ENCODE measurements at places on chromosomes 1 and 21.

GRCh38 chr1:239913141-239913585 is 178.5 kb upstream of the FMN2 start:
- no peak for DNase-seq

- DNase-seq = no peak
These were observed 34.6 kb upstream of the GRIK3 start for GRCh38 chr1:37068897-37069296.

DNA sequence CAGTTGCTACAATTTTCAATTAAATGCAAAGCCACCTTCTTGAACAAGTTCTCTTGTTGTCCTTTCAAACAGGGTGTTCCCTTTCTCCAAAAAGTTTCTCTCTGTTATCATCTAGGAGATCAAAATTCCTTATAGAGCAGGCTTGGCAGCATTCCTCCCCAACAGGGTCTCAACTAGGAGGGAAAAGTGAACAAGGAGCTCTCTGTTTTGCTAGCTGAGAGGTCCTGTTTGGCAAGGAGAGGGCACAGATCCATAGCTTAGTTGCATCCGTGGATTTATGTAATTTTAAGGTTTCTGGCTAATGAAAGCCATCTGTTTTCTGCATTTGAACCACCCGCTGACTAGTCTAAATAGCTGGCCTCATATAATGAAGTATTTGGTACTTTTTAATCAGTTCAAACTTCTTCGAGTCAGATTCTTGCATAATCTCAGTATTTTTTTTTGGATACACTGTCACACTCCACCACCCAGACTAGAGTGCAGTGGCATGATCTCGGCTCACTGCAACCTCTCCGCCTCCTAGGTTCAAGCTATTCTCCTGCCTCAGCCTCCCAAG is 54.0 kb downstream of the APP start:
- no peak for DNase-seq

GRCh38 chr1:229887043-229887822 is 179.8 kb upstream of the GALNT2 start:
- DNase-seq = peak; percentile 50

- DNase-seq = no peak
These were observed 117.3 kb downstream of the MAB21L3 start for GRCh38 chr1:116228511-116228910.

DNA sequence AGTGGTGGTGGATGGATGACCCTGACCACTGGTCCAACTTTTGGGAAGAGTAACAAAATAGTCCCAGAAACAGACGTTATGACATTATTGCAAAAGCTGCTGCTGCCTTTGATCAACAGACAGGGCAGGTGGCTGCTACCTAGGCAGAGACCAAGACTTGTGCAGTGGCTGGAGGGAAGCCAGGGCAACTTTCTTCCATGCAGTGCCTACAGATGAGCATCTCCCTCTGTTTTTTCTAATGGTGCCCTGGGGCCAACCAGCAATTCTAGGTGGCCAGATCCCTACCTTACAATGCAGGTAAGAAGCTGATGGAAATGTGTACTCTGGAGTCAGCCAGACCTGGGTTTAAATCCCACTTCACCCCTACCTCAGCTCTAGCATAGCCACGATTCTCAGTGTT is 283.1 kb upstream of the POU3F1 start:
- DNase-seq = no peak

DNA sequence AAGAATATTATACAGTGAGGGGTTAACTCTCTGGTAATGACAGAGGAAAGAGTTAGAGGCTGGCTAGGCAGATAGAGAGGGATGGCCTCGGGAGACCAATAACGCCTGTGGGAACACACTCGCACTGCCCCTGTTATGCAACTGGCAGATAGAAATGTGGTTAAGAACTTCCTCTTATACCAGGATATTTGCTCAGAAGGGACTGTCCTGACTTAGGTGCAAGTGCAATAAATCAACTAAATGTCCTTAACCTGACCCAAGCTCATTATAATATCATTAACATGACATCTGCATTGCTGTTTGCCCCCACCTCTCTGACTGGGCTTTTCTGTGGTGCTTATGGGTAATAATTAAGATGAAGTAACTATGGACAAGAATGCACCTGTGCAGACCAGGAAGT is 1518.0 kb downstream of the NCAM2 start:
- DNase-seq = no peak

DNA sequence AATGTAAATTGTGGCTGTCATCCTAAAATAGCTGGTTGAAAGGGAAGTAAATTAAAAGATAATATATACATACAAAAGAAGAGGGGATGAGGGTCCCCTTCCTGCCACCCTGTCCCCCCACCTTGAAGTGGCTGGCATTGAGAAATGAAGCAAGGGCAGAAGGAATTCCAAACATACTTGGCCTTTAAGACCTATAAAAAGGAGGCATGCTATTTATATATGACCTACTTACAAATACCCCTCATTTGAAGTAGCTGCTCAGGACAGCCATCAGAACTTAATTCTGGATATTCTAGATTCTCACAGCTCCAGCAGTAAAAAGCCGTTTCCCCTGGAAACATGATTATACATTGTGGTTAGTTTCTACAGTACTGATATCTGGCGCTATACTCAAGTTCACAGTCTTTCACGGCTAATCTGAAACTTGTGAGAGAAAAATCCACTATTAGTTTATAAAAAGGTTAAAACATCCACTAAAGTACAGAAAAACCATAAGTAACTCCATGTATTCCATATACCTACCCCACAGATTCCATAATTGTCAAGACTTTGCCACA is 9.6 kb upstream of the MAP10 start:
- DNase-seq = no peak

- no peak for DNase-seq
These were observed 94.9 kb downstream of the MRPL37 start for GRCh38 chr1:54294887-54295286.

Measured in dorsolateral prefrontal cortex (tissue), 122 donors.